ENCODE measurements at places on chromosomes 1 and 21.
A peak's percentile ranks its signal among the peaks of the same experiment; 100 is the strongest.

GRCh38 chr1:27958513-27958912 is 1.3 kb upstream of the XKR8 start:
- DNase-seq, result no peak

- no peak for DNase-seq
Measured at GRCh38 chr1:23923592-23924499, 10.7 kb upstream of the CNR2 start.

GRCh38 chr1:175402336-175402735 is 209.8 kb upstream of the KIAA0040 start:
- DNase-seq, result peak; percentile 54

GRCh38 chr1:152244576-152245273 is 20.7 kb upstream of the HRNR start:
- no peak for DNase-seq

- DNase-seq, result no peak
Measured at GRCh38 chr1:29531596-29531995, 295.3 kb downstream of the PTPRU start.

DNA sequence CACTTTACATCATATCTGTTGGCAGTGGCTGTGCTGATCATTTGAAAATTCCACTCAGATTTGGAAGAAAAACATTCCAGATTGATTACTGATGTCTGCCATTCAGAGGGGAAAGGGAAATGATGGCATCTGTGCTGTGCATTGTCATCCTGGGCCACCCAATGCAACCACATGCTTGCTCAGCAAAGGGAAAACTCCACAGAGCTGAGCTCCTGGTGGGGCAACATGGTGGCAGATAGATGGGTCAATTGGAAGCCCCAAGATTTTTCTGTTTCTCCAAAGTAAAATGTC is 11.8 kb downstream of the OXCT2 start:
- DNase-seq, result no peak

DNA sequence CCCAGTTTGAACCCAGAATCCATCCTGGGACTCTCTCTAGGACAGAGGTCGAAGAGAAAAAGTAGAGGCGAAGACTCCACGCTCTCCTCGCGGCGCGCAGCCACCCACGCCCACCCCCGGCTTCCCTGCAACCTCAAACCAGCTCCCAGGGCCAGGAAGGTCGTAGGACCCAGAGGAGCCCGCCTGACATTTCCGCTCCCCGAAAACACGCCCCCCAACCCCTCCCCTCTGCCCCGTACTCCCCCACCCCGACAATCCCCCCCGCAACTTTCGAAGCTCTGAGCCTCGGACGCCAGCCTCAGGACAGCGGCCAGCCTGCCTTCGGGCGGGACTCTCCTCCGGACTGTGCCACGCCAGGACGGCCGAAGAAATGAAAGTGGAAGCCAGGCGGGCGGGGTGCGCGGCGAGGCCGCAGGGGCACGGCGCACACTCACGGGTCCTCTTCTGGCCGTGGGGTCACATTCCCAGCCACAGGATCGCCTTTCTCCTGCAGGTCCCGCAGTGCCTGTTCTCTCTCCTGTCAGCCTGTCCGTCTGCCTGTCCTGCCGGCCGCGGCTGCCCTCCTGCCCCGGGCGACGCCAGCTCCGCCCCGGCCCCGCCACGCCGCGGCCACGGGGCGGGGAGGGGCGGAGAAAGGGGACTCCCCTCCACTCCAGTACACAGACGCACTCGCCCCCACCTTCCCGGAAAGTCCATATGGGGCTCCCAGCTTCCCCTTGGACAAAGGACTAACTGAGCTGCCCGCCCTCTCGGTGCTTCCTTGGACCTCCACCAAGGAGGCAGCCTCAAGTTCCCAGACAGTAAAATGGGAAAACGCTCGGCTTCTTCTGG is at the start of gene MOB3C:
Gene MOB3C, minus strand, starts transcription at position 535 of the 831 bp plus-strand sequence. CDS start 3,490 bp downstream, outside the sequence.
- peak; percentile 67 for DNase-seq

GRCh38 chr1:185720633-185721272 is 13.4 kb upstream of the HMCN1 start:
- DNase-seq, result peak; percentile 52

DNA sequence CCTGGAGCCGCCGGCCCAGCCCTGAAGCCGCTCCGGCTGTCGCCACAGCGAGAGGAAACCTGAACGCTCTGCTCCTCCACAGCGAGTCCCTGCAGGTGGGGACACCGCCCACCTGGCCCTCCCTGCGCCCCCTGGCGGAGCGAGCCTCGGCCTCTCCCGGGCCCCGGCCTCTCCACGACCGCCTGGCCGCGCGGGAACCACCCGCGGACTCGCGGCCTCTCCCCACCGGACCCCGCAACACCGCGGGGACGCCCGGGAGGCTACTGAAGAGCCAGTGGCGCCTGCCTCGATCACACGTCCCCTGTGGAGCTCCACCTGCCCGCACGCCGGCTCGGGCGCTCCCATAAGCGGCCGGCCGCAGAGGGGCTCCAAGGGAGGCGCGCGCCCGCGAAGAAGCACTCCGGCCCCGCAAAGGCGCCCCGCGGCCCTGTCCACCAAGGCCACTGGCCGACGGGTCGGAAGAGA is 109.6 kb downstream of the KCNN3 start:
- DNase-seq, result peak; percentile 28

All from hematopoietic multipotent progenitor cell treated with erythropoietin and hydrocortisone succinate and interleukin-3 and kit ligand, for 8 days (in vitro differentiated cells).